Gastroesophageal sphincter (tissue), 4 donors: ENCODE measurements at places on chromosomes 6 and 20. TPM values are rescaled to one million over a fixed set of nuclear protein-coding genes. Genes with fewer than 3 reads are reported as not detected.

DNA sequence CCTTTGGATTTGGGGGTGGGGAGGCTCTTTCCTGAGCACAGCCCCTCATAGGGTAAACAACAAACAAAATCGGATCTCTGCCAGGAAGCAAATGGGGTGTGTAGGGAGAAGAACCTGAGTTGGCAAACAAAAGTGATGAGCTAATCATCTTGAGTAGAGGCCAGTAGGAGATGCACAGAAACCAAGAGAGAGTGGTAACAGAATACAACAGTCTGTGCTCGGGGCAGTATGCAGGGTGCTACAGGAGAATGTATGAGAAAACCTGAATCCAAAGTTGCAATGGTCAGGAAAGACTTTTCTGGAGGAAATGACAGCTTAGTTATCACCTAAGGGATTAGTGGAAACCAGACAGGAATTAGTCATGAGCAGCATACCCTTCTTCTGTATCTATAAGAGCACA lies 177.8 kb downstream of the CDKAL1 start:
- ATAC-seq: no peak

GRCh38 chr20:51594236-51595057 lies 51.9 kb upstream of the NFATC2 start:
- ATAC-seq: peak; percentile 50

- ATAC-seq: peak; percentile 52
These were observed 32.5 kb upstream of the ZNF184 start for GRCh38 chr6:27505209-27506027.

GRCh38 chr20:8534368-8535160 lies 402.5 kb downstream of the PLCB1 start:
- no peak for ATAC-seq

GRCh38 chr6:434051-434705 lies 42.6 kb downstream of the IRF4 start:
- ATAC-seq: no peak

GRCh38 chr6:13375360-13375878 lies 47.1 kb upstream of the TBC1D7 start:
- no peak for ATAC-seq

GRCh38 chr20:57346477-57346876 lies 4.6 kb upstream of the RAE1 start:
- peak; percentile 41 for ATAC-seq

DNA sequence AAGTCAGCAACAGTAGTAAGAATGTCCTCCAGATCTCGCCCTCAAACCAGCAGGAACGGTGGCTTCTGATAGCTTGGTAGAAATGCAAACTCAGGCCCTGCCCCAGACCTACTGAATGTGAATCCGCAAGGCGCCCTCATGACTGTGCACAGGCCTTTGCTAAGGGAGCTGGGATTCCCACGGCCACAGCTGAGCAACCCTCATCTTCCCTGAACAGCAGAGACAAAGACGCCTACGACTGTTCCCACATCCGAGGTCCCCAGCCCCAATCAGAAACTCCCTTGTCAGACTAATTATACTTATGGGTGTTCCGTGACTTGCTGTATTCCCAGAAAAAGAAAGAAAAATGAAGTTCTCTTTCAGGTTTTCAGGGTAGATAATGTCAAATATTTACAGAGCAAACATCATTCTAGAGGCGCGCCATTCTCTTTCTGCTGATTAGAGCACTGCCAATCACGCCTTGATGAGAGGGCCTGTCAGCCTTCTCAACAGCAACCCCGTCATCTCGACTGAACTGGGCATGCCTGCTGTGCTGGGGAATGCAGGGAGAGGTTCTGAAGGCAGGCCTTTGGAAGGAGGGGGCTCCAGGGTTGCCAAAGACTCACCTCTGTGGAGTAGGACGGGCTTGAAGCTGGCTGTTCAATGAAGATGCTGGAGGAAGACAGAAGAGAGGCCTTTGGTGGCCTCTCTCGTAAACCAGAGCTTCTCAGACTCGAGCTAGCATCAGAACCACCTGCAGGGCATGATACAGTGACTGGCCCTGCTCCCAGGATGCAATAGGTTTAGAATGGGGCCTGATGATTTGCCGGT lies 79.9 kb downstream of the ZNF217 start:
- no peak for ATAC-seq

DNA sequence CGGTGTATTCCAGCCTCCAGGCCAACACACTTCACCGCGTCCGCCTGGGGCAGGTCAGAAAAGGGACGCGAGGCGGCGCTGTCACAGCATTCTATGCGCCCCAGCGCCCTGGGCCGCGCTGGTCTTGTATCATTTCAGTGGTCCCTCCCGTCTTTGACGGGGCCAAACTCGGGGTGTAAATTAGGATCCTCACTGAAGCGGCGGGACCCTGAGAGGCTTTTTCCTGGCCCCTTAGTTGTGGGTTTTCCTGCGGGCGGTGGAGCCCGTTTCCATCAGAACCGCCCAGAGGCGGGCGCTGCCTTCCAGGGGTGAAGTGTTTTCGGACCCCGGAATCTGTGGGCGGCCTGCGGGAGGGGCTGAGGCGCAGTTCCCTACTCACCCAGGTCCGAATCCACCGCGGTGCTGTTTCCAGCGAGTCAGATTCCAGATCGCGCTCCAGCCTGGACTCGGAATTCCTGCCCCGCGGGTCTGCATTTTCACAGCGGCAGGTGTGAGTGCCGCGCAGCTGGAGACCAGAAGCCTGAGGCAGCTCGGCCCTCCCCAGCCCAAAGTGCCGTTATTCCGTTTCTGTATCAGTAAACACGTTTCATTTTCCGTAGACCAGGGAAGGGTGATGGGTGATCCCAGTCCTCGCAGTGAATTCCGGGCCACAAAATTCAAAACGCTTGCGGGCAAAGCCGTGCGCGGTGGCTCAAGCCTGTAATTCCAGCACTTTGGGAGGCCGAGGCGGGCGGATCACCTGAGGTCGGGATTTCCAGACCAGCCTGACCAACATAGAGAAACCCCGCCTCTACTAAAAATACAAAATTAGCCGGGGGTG lies 3.9 kb upstream of the MICB start:
- ATAC-seq: peak; percentile 87

- no peak for ATAC-seq
These were observed 412 bp upstream of the TUBB1 start for GRCh38 chr20:59018817-59019216.

GRCh38 chr20:17684077-17684888 lies 2.2 kb upstream of the RRBP1 start:
- no peak for ATAC-seq

DNA sequence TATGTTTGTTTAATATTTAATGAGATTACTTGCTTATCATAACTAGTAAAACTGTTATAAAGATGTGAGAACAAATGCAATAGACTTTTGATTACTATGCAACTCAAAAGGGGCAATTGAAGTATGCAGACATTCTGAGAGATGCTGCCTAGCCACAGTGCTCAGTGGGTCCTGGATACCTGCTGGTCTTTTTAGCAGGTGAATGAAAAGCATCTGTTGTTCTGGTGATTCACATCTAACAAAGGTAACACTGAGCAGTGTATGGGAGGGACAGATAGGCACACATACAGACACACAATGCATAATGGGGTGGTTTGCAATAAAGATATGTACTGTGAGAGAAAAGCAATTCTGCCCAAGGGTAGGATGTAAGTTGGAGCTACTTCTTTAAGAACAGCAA lies 46.9 kb downstream of the OGFRL1 start:
- ATAC-seq: no peak

GRCh38 chr20:50595433-50595895 lies 85.3 kb downstream of the PTPN1 start:
- ATAC-seq: no peak

GRCh38 chr6:158472447-158472846 lies 87.4 kb upstream of the TMEM181 start:
- no peak for ATAC-seq

- no peak for ATAC-seq
These were observed 76.3 kb downstream of the MTFR2 start for GRCh38 chr6:136173519-136174507.

GRCh38 chr6:33633462-33634158 lies 12.5 kb downstream of the ITPR3 start:
- peak; percentile 88 for ATAC-seq

DNA sequence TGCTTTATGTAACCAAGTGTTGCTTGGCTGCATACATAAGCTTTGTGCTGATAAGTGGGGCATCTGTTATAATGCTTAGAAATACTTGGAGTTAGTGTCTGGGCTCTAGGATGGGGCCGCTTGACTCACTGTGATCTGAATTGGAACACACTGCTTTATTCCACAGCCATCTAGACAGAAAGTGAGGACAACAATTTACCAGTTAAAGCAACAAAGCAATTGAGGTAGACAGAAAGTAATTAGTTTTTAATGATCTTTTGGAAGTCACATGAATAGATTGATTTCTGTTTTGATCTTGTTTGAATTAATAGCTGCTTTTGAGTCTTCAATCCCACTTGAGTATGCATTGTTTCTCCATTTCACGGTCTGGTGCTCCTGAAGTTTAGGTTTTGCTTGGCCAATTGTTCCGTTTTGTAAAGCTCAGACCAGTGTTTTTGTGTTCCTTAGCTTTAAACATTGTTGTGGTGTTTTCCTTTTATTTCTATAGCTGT lies 157.5 kb downstream of the TRMT11 start:
- ATAC-seq: no peak

- ATAC-seq: peak; percentile 41
These were observed 132.2 kb upstream of the TNFAIP3 start for GRCh38 chr6:137734875-137735182.

DNA sequence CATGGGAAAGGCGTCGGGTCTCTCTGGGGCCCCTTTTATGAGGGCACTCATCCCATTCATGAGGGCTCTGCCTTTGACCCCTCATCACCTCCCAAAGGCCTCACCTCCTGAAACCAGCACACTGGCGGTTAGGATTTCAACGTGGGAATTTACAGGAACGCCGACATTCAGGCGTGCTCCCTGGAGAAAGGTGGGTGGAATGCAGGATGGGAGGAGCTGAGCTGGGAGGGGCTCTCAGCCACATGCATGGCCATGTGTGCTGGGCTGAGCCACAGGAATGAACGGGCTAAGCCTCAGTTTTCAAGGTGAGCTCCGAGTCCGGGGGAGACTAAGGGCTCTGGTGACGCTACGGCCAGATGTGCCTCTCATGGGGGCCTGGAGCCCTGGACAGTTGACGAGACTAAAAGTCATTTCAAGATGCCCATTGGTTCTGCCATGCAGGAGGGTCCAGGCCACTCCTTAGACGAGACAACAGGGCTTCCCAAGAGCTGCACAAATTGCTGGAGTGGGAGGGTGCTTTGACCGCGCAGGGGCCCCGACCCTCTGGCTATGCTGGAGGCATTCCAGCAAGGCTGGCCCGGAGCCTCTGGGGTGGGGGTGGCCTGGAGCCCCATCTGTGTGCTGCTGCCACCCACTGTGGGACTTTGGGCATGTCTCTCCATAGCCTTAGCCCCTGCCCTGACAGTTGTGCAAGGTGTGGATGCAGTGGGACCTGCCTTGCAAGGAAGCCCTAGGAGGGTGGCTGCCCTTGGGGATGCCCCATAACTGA lies 3.8 kb upstream of the ARFGAP1 start:
- ATAC-seq: no peak

DNA sequence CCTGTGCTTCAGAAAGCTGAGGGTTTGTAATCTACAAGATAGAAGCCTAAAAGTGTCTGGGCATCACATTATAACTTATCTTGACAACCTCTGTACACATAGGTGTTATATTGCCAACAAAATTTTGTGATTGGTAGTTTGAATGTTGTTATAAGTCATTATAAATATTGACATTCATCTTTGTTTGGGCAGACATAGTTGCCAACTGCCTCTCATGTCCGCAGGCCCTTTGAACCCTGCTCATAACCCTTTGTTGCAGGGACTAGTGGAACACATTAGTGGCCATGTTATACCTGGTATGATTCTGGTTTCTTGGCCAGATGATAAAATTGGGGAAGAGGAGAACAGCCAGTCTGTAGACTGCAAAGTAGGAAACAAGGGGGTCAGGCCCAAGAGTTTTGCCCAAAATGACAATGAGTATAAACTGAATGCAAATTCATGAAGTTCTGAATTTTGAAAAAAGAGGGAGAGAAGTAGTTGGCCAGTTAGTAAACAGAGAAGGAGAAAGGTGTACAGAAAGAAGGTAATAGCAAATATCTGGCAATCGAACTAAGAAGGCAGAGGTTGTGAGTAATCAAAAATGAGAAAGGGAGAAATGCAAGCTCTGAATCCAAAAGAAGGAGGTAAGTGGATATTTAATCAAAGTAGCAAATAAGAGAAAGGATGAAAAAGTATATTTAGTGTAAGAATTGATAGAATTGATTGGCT lies 21.6 kb upstream of the LMBRD1 start:
- no peak for ATAC-seq

DNA sequence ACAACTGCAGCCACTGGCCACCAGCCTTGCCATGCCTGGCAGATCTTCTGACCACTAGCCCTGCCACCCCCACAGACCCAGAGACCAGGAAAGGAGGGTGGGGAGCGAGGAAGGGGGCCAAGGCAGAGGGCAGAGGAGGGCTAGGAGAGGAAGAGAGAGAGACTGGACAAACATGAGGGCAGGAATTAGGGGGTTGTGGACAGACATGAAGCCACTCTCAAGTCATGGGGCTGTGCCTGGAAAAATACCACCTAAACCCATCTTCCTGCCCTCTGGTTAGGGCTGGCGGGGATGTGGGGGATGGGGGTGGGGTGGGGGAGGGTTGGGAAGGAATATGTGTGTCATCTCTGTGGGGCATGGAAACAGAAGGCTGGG lies 1.4 kb upstream of the SLC29A1 start:
- ATAC-seq: no peak

DNA sequence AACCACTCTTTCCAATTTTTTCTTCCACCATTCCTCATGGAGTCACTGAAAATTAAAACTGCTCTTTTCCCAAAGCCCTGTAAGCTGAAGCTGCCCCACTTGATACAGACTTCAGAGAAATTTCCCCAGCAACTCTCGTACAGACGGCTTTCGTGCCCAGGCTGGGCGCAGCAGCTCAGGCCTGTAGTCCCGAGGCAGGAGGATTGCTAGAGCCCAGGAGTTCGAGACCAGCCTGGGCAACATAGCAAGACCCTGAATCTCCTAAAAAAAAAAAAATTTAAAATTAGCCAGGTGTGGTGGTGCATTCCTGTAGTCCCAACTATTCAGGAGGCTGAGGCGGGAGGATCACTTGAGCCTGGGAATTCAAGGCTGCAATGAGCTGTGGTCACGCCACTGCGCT lies 6.6 kb downstream of the PPDPF start:
- ATAC-seq: no peak

GRCh38 chr6:16446273-16446672 lies 207.9 kb downstream of the GMPR start:
- ATAC-seq: no peak

The CD93 gene
- total RNA-seq: 20.4 TPM

The GCM1 gene
- not detected for total RNA-seq

The PI16 gene
- 41.7 TPM for total RNA-seq

The PTK7 gene
- total RNA-seq: 9.9 TPM

The TRIM40 gene
- total RNA-seq: not detected

The PPP1R3G gene
- total RNA-seq: 2.2 TPM

The SRSF12 gene
- total RNA-seq: 1.4 TPM

The ANKEF1 gene
- 0.87 TPM for total RNA-seq

The SLPI gene
- 65.3 TPM for total RNA-seq
